NCI-H510A treated with DMSO at 0.1 percent for 48 hours (cell line): ENCODE measurements at places on chromosomes 1 and 21.

DNA sequence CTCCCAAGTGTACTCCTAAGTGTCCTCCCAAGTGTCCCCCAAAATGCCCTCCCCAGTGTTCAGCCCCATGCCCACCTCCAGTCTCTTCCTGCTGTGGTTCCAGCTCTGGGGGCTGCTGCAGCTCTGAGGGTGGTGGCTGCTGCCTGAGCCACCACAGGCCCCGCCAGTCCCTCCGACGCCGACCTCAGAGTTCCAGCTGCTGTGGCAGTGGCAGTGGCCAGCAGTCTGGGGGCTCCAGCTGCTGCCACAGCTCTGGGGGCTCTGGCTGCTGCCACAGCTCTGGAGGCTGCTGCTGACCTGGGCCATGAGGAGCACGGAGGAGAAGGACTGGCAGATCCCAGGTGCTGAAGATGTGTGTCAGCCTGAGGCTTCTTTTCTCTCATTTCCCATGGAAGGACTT lies 993 bp downstream of the LCE5A start:
- DNase-seq, result no peak

DNA sequence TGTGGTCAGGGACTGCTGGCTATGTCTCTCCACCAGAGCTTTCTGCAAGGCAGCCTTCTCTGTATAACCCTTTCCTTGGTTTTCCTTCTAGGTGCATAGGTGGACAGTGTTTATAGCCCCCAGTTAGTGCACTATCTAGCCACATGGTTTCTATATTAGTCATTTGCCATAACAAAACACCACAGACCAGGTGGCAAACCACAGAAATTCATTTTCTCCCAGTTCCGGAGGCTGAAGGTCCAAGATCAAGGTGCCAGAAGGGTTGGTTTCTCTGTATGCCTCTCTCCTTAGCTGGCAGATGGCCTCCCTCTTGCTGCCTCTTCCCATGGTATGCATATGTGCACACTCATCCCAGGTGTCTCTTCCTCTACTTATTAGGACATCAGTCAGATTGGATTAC lies 106.4 kb downstream of the KAZN start:
- no peak for DNase-seq

DNA sequence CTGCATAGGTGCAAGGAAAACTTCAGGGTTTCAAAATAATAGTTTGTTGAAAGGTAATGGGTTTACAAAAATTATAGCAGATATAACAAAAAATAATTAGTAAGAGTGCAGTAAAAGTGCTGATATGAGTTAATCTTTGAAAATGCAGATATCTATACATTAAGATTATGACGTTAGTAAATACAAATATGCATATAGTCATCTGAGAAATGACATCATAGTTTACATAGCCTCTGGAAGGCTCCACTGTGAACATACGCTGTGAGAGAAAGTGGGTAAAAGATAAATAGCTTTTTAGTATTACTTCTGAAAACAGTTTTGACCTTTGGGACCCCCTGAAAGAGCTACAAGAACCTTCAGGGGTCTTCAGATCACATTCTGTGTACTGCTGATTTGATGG lies 356.2 kb upstream of the SNX7 start:
- no peak for DNase-seq

- peak; percentile 8 for DNase-seq
Observed at GRCh38 chr1:212162635-212163034, 122.6 kb upstream of the PPP2R5A start.

GRCh38 chr1:186983327-186983726 lies 154.6 kb downstream of the PLA2G4A start:
- no peak for DNase-seq

DNA sequence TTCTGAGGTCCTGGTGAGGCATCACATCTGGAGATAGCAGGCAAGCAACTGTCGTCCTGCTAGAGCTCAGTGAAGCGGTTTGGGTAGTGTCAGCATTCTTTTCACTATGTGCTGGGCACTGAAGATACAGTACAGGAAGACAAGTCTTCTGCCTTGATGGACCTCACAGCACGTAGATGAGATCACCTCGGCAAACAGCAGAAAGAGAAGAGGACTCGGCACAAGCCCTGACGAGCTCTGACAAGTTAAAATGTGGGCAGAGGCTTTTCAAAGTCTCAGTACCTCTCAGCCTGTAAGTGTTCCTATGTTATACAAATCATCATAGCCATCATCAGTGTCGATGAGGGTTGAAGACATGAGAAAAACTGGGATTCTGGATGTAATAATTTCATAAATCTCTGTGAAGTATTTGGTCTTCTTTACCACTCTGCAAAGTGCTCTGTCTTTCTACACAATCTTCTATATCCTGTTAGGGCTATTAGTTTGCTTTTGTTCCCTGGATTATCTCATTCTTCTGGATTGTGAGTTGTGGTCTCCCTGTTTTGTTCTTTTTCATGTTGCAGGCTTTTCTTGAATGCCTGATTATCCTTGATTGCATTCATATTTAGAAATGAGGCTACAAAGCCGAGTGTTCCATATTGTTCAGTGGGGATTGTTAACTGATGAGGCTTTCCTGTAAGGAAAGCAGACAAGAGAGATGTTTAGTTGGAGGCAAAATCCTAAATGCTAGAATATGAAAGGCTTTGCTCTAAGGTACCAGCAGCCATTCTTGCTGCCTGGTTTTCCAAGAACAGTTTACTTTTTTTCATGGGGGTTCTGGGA lies 24.2 kb downstream of the MAEL start:
- no peak for DNase-seq

- no peak for DNase-seq
Observed at GRCh38 chr1:184541537-184542152, 154.8 kb downstream of the C1orf21 start.

GRCh38 chr1:159275891-159276290 lies 26.2 kb upstream of the FCER1A start:
- no peak for DNase-seq

DNA sequence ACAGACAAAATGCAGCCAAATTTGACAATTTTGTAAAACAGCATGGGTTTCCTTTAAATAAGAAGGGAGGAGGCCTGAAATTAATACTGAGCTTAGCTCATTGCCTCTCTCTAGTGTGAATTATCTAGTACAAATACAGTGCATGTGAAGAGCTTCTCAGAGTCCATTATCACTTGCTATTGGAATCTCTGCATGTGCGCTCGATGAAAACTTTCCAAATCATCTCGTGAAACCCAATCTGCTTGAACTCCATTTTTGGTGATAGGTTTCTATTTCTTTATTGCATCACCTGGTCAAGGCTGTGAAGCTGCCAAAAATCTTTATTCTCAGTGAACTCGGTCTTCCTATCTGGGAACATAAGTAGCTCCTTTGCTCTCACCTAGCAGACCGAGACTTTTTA lies 49.5 kb upstream of the LYPLAL1 start:
- no peak for DNase-seq

- no peak for DNase-seq
Observed at GRCh38 chr1:228263636-228264035, 55.8 kb downstream of the OBSCN start.

GRCh38 chr1:59497616-59498015 lies 200.7 kb downstream of the FGGY start:
- DNase-seq, result no peak

- peak; percentile 100 for DNase-seq
Observed at GRCh38 chr1:1432951-1433803, 2.3 kb upstream of the VWA1 start.

- no peak for DNase-seq
Observed at GRCh38 chr21:35142036-35142815, 93.1 kb upstream of the RUNX1 start.

- DNase-seq, result no peak
Observed at GRCh38 chr1:17893891-17894631, 138.9 kb downstream of the ACTL8 start.

GRCh38 chr1:189803364-189803763 lies 674.3 kb downstream of the BRINP3 start:
- DNase-seq, result no peak

- peak; percentile 28 for DNase-seq
Observed at GRCh38 chr21:19353256-19353655, 949.7 kb upstream of the TMPRSS15 start.

- DNase-seq, result no peak
Observed at GRCh38 chr1:77831566-77831965, 52.1 kb downstream of the MIGA1 start.

- no peak for DNase-seq
Observed at GRCh38 chr1:109826930-109827349, 63.2 kb upstream of the EPS8L3 start.

DNA sequence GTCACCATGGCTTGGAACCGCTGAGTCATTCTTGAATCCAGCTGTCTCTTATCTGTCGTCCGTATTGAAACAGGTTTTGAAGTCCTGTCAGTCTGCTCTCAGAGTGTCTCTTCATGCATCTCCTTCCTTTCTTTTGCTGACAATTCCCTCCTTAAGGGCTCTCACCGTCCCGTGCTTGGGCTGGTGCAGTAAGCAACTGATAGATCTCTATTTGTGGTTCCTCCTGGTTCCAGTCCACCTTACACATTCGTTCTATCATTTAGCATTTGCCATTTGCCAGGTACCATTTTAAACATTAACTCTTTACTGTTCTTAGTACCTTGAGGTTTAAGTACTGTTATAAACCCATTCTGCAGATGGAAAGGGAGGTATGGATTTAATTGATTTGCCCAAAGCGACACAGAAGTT lies 88.9 kb downstream of the DYRK1A start:
- DNase-seq, result no peak

DNA sequence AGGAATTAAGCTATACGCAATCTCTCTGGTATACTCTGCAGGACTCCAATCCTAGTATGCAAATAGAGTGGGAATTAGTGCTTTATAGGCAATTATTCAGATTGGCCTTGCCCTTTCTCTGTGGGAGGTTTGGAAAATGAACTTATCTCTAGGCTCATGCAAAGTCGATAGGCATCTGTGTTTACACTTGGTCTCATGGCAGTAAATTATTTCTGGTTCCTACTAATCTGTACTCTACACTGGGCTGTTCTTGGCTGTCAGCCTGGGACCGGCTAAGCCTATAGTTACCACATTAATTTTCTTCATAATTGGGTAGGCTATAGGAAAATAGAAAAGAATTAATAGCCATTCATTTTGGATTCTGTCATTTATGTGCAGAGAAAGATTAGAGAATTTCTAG lies 544.6 kb downstream of the AMY1C start:
- DNase-seq, result no peak

DNA sequence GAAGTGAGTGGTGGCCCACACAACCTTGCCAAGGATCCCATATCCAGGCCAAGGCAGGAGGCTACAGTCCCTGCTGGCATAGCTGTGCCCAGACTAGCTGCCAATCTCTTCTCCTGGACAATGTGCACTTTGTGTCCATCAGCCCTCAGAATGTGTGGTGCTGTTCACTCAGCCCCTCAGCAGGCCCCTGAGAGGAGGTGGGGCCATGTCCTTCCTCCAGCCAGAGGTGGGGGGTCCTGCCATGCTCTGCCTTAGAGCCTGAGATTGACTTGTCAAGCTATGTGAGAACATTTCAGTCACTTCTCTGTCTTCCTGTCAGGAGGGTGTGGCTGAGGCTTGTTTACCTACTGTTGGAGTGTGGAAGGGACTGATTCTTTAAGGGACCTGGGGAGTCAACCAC lies 1.4 kb downstream of the NCF2 start:
- DNase-seq, result no peak
